ENCODE measurements at places on chromosomes 16 and 17. TPM values are rescaled to one million over a fixed set of nuclear protein-coding genes. Genes with fewer than 3 reads are reported as not detected.

The SAMD14 gene
- 0.15 TPM for polyA plus RNA-seq

The OR1A2 gene
- not detected for polyA plus RNA-seq

The PLCD3 gene
- not detected for polyA plus RNA-seq

The ICAM2 gene
- 183 TPM for polyA plus RNA-seq

The NKD1 gene
- not detected for polyA plus RNA-seq

The KRT16 gene
- polyA plus RNA-seq: not detected

The LITAFD gene
- polyA plus RNA-seq: not detected

The SDF2 gene
- 59.5 TPM for polyA plus RNA-seq

The AMFR gene
- polyA plus RNA-seq: 58.7 TPM

The NLRC3 gene
- polyA plus RNA-seq: 19.8 TPM

The CDH11 gene
- not detected for polyA plus RNA-seq

The HOXB6 gene
- polyA plus RNA-seq: not detected

The NAGS gene
- 0.64 TPM for polyA plus RNA-seq

The PPM1E gene
- not detected for polyA plus RNA-seq

The BFAR gene
- polyA plus RNA-seq: 46.3 TPM

The KCNG4 gene
- polyA plus RNA-seq: not detected

The ST6GALNAC1 gene
- 0.44 TPM for polyA plus RNA-seq

Data from IgD-negative memory B cell (primary cell).